ENCODE measurements at places on chromosomes 1 and 21.

GRCh38 chr1:76130992-76131391, 56.4 kb downstream of the ST6GALNAC3 start:
- no peak for DNase-seq

- no peak for DNase-seq
Measured at GRCh38 chr21:24372506-24372905, 1234.8 kb downstream of the MRPL39 start.

DNA sequence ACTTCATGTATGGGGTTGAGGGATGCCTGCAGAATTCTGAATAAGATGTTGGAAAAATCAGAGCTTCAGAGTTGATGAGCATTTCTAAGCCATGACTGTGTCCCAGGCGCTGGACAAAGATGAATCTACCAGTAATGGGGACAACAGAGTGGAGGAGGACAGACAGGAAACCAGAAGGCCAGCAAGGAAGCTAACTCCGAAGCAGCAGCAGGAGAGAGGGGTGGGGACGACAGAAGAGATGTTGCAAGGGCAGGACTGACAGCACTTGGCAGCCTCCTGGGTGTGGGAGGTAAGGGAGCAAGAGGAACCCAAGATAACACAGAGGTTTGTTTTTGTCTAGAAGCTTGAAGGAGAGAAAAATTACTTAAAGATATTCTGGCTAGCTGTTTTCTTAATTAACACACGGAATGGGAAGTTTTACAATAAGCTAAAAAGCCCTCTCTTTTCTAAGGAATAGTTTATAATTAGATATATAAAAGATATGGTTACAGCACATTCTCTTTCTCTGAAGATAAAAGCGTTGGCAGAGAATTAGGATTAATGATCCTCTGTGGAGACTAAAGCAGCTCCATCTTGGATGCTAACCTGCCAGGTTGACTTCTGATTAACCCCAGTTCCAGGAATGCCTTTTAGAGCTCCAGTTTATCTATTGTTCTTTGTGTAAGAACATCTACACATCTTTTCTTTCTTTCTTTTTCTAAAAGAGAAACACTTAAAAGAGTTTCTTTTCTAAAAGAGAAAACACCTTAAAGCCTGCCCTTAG, 92.7 kb downstream of the TENT5C start:
- no peak for DNase-seq

- peak; percentile 18 for DNase-seq
Measured at GRCh38 chr21:37412603-37413360, 46.2 kb downstream of the DYRK1A start.

DNA sequence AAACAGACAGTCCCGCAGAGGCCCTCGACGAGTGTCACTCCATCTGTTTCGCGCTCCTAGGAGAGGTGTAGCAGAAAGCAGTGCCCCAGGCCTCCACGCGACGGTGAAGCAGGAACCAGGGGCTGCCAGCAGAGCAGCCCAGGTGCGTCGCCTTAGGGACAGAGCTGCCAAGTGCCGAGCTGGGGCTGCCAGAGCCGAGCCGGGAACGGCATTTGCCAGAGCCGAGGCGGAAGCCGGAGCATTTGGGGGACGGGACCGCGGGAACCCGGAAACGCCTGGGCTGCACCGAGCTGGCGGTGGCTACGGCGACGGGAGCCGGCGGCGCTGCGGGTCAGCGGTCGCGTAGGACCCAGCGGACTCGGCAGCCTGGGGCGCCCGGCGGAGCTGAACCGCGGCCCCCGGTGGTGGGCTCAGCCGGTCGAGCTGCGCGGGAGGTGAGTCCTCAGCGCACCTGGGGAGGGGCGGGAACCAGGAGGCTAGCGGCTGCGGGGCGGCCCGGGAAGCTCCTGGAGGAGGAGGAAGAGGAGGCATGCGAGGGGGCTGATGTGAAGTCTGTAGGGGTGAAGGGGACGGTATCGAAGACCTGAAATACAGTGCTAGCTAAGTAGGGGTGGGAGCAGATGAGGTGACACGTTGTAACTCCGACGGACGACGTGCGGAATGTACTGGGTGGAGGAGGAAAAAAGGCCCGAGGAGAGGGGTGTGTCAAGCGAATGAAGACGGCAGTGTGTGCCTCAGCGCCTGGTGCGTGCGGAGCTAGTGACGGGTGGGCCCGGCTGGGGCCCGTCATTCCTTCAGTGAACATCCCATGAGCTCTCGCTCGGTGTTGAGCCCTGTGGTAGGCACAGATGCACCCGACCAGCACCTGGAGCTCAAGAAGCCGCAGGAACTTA, at the start of gene SLC35A3:
TSS of gene SLC35A3 (plus strand) at position 268 of the 893 bp plus-strand sequence. CDS start 23,559 bp downstream, outside the sequence.
- peak; percentile 83 for DNase-seq

- no peak for DNase-seq
Measured at GRCh38 chr1:232140419-232141166, 489.3 kb downstream of the SIPA1L2 start.

DNA sequence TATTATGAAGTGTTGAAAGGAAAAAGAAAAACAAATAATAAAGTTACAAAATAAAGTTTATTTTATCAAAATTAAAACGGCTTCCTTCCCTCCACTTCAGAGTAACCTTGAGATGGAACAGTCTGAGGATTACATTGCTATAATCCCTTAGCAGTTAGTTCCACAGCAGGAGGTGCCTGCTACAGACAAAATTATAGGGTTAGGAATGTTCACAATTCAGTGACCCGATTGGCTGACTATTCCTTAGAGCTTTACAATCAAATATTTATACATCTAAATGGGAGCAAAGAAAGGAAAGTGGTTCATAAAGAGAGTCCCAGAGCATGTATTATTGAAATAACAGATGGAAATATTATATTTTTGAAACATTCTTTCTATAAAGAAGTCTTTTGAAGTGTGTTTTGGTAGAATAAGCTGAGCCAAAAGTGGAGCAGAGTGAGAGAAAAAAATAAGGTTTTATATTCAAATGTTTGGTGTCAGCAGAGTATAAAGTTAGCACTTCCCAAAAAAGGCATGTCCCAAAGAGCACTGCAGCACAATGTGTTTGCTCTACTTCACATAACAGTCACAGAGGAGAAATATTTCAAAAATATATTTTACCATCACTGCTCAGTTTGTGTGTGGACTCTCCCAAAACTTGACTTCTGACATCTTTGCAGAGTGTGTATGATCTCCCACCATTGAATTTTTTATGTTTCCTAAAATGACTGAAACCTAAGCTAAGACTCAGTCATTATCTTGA, 71.4 kb upstream of the GORAB start:
- DNase-seq, result no peak

DNA sequence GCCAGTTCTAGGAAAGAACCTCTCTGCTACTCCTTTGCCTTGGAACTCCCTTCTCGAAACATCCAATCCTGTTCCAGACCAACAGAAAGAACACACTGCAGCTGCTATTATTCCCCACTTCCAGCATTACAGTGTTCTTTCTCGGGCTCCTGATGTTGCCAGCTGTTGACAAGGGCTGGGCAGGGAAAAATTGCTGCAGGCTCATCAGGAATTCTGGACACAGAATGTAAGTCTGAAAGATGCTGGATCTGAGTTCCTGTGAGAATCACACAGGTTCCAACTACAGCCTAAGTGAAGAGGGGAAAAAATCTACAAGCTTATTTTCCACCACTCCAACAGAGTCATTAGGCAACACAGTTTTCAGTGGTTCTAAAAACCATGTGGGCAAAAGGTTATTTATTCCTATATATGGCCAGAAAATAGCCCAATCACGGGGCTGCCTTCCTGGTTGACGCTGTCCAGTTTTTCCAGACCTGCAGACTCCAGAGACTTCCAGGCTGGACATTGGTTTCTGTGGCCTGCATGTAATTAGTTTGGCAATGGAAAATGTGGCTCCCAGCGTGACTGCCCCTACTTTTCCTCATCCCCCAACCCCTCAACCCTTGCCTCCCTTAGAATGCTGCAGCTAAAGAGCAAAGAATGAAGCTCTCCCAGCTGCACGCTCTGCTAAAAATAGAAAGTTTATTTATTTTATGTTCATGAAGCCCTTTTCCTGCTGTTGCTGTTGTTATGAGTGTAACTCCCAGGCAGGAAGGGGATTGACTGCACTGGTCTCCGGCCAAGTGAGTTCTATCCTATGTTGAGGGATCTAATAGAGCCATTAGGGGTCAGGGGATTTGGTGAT, 8.3 kb upstream of the KIAA0040 start:
- DNase-seq, result peak; percentile 44

- peak; percentile 4 for DNase-seq
Measured at GRCh38 chr1:83998205-83998497, 781 bp downstream of the TTLL7 start.

DNA sequence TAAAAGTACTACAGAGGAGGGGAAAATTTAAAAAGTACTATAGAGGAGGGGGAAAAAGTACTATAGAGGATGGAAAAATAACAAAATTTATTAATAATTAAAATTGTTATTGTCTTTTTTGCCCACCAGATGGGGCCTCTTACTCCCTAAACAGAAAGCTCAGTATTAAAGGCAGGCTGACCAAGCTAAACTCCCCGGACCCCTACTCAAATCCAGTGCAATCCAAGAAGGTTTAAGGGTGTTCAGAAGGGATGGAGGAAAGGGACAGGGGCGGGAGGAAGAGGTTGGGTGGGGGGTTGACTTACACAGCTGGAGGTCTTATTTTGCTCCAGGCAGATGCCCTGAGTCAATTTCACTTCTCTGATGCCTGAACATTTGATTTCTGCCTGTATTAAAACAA, 13.7 kb downstream of the CD34 start:
- no peak for DNase-seq

DNA sequence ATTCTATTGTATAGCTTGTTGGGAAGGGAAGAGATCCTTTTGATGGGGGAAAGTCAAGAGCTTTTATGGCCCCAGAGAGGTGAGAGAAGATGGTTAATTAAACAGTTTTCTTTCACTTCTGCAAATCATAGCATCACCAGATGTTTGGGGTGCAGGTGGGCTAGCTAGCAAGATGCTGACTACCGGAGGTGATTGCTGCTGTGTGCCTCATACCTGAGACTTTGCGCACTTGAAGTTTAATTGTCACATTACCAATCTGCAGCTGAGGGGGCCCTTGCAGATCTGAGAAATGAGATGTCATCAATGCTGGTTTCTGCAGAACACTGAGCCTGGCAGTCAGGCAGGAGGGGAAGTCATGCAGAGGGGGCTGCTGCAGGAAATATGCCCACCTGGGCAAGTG, 73.9 kb downstream of the SNRPE start:
- DNase-seq, result no peak

DNA sequence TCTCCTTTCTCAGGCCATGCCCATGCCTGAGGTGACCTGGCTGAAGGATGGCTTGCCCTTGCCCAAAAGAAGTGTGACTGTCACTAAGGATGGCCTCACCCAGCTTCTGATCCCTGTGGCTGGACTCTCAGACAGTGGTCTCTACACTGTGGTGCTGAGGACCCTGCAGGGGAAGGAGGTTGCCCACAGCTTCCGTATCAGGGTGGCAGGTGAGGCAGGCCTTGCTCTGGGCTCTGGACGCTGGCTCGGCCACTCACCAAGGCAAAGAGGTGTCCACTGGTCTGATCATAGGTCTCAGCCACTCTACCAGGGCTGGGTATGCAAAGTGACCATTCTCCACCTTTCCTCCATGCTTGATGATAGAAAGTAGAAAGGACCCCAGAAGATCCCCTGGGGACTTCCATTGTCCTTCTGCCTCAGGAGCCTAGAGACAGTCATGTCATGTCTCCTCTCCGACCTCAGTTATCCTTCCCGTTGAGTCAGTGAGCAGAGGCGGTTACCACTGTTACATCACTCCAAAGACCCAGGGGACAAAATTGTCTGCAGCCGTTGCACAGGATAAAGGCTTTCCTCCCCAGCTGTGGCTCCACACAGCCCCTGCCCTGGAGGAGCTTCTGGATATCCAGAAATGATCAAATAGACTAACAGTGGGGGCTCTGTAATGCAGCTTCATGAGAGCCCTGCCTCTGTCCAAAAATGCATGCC, 34.2 kb downstream of the IGFN1 start:
- DNase-seq, result no peak

DNA sequence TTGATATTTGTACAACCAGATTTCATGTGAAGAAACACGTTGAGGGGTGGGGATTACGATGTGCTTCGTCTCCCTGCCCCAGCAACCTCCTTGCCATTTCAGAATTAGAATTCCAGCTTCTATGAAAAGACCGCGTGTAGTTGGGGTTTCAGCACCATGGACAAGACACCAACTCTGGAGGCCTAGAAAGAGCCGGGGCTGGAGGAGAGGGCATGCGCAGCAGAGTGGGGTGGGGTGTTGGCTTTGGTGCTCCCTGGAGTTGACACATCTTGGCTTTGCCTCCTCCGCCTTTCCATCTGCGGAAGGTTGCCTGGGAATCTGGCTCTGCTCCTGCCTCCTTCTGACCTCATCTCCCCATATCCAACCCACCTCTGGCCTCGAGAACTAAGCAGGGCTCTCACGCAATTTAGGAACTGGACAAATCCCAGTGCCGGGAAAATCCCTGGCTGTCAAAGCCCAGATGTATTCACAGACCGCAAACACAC, 11.8 kb downstream of the HTR6 start:
- DNase-seq, result peak; percentile 88

DNA sequence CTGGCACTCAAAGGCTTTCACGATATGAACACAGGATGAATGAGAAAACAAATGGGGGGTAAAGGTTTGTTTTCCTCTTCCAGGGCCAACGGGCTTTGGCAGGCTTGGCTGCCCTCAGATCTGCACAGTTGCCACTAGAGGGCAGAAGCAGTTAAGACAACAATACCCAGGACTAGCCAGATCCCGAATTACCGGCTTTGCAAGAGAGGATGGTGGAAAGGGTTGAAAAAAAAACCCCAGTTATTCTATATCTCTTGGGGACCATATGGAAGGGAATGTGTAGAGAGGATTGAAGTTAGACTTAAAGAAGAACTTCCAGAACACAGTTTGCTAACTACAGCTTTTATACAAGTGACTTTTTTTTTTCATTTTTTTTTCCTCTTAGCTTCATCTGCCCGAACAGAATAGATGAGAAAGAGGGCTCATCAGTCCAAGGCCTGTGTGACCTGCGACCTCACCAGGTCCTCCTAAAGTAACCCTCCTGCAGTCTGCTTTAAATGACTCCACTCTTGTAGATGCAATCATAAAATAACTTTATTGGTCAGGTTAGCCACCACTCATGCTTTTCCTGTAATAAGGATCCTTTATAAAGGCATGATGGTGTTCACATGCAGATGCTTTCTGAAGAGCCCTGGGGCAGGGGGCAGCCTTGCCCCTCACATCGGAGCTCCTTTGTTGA, 10.7 kb downstream of the FMOD start:
- peak; percentile 91 for DNase-seq

DNA sequence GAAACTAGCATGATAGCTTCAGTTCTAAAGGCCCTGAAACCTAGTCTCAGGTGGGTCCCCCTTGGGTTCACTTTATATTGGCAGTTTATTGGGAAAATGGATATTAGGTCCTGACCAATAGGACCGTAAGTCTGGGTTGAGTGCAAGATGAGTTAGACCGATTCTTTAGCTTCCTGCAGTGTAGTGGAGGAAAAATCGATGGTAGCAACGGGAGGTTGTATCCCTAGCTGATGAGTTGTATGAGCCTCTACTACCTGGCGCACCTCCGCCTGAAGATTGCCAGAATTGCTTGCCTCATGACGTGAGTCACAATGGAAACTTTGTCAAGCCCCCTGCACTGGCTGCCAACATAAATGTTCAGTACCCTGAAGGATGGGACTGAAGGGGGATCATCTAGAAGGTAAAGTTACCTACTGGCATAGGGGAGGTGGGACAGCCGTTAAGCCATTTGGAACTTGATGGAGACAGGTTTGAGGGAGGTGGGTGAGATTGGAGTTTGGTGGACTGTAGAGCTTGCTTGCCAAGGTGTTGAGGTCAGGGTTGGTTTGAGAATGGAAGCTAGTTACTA, 3.9 kb downstream of the RCC1 start:
- DNase-seq, result no peak
